HEK293T (cell line): ENCODE measurements at places on chromosomes 1 and 21.

DNA sequence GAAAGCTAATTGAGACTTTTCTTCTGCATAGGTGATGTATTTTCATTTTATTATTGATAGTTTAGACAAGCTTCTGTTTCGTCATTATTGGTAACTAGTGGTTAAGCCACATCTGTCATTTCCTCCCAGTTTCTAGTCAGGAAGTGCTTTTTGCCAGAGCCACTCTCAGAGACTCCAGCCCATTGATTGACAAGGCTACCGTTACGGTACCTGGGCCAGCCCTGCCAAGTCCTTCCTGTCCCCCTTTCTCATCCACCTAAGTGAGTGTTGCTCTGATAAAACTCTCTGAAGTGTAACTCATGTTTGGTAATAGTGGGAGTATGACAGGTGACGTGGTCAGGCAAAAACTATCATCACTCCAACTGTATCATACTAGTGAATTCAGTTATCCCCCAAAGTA is 29.6 kb upstream of the AGL start:
- DNase-seq: no peak

- DNase-seq: no peak
Observed at GRCh38 chr1:9877962-9878361, 32.1 kb downstream of the CTNNBIP1 start.

DNA sequence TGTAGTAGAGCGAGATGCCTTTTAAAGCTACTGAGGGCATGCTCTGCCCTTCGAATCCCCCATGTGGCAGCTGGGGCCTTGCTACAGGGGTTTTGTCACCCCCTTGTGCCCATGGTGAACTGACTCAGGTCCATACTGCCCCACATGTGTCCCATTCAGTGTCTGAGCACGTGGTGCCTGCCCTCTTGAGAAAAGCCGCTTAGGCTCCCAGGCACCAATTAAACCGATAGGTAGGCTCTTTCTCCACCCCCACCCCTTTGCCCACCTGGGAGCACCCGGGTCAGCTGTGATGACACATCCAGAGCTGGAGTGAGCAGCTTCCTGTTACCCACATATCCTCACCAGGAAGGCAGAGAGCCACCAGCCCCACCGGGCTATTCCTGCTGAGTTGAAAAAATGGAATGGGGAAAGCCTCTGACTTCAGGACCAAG is 30.5 kb downstream of the TMCC2 start:
- DNase-seq: no peak

GRCh38 chr1:188128761-188129160 is 1300.0 kb downstream of the PLA2G4A start:
- DNase-seq: no peak

- no peak for DNase-seq
Observed at GRCh38 chr1:154403261-154403943, 1.7 kb upstream of the IL6R start.

- DNase-seq: no peak
Observed at GRCh38 chr1:11535316-11535715, 56.4 kb downstream of the DISP3 start.

DNA sequence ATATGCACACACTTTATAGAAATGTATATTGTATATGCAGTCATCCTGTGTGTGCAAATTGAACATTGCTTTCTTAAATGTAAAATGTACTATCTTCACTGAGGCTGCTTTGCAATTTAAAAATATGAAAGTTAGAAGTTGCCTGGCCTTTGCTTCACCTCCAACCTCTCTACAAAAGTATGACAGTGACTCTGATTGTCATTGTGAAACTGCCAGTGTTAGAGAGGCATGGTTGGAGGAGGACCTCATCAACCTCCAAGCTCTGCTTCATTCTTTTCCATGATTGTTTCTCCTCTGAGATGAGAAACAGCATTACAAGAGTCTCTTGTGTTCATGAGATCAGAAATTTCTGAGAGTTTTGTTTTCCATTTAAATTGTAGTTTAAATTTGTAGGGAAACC is 185.5 kb downstream of the ZC3H11B start:
- DNase-seq: no peak

GRCh38 chr21:38718481-38718880 is 87.2 kb upstream of the ETS2 start:
- DNase-seq: no peak

- DNase-seq: no peak
Observed at GRCh38 chr1:110434946-110435345, 16.0 kb upstream of the PROK1 start.

DNA sequence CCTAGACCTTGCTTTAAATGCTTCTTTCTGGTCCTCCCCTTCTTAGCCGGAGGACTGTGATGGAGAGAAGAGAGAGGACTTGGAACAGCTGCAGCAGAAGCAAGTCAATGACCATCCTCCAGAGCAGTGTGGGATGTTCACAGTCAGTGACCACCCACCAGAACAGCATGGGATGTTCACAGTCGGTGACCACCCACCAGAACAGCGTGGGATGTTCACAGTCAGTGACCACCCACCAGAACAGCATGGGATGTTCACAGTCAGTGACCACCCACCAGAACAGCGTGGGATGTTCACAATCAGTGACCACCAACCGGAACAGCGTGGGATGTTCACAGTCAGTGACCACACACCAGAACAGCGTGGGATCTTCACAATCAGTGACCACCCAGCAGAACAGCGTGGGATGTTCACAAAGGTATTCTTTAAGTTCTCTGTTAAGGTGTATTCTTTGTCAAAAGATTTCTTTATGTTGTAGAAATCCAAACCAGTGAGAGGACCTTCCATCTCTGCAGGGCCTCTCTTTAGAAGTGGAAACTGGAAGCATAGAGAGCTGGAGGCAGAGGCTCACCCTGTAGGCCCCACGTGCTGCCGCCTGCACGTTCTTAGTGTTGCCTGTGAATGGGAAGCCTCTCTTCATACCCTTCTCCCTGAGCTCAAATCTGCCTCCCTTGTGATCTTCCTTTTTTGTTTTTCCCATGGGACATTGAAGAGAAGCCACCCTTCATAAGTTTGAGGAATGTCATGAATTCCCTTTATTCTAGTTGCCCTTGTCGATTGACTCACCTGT is 10.6 kb downstream of the PCNT start:
- DNase-seq: no peak

- DNase-seq: peak; percentile 86
Observed at GRCh38 chr1:83999316-83999819, 436 bp upstream of the TTLL7 start.

- peak; percentile 86 for DNase-seq
Observed at GRCh38 chr1:156838972-156839371, 19.9 kb downstream of the INSRR start.

GRCh38 chr21:17780539-17780938 is 38.6 kb downstream of the C21orf91 start:
- DNase-seq: no peak

- DNase-seq: no peak
Observed at GRCh38 chr1:64845831-64846425, 101.1 kb downstream of the RAVER2 start.

DNA sequence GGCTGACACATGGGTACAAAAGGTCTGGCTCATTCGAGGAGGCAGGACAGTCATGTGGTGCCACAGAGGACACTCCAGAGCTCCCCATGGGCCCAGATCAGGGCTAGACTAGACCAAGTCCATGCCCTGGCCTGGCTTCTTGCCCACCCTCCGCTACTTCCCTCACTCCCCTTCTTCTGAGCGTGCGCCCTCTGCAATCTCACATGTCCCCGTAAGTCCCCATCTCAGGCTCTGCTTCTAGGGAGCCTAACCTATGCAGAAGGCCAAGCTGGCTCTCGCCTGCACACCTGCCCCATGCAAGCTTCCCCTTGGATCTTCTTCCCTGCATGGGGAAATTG is 553.6 kb downstream of the PTPRU start:
- DNase-seq: peak; percentile 3

DNA sequence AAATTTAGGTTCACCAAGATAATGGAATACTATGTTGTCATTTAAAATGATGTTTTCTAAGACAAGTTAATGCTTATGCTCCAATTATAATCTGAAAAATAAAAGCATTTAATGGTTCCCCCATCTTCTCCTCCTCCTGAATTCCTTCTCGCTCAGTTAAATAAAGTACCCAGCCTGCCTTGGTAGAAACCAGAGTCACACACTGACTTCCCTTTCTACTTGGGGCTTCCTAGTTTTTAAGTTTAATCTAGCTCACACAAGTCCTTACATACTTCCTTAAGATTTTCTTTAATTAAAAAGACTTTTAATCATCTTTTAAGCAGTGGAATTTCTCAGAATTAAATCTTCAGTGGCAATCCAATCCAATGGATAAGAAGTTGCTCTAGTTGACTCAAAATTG is 32.9 kb downstream of the CD58 start:
- DNase-seq: no peak

- DNase-seq: no peak
Observed at GRCh38 chr1:239367196-239367810, 19.1 kb upstream of the CHRM3 start.

DNA sequence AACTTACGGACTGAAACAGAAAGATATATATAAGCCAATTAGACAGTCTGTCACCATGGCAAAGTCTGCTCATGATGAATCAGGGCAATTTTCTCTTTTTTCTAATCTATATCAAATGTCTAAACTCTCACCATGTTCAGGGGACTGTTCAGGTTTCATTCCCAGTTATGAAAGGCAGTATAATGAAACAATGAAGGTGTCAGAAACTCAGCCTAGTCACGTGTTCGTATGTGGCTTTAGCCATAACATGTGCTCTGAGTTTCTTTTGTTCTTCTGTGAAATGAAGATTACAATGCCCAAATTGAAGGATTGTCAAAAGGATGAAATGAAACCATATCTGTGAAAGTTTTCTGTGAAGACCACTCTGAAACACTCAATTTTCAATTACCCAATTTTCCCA is 392.9 kb downstream of the DSCAM start:
- no peak for DNase-seq

DNA sequence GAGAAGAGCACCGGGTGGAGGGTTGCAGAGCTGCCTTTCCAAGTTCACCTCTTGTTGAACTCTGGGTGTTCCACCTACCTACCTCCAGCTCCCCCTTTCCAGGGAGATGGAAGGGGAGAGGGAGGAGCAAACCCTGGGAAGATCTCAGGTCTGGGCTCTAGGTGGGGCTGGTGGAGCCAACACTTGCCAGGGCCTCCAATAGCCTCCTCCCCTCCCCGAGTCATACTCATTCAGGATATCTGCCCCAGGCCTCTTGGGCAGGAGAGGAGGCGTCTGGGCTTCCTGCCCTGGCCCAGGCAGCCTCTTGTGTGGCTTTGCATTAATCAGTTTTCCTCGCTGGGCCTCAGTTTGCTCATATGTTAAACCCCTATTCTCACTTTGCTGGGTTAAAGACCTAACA is 13.4 kb downstream of the RAP1GAP start:
- peak; percentile 44 for DNase-seq

DNA sequence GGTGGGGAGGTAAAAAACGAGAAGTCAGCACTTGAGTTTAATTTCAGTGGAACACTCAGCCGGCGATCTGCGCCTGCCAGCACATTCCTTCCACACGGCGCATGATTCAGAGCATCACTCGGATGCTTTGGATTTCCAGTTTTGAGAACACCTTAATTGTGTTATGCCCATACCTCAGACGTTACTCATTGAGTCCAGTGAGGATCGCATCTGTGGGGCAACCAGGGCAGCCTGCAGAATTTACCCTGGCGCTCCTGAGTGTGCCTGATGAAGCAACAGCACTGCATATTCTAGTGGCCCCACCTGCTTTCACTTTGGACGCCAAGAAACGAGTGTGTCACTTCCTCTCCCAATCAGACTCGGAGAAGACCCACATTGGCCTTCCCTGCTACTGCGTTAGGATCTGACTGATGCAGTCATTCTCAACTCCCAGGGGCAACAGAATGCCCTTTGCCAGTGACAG is 19.9 kb downstream of the FAM89A start:
- no peak for DNase-seq

GRCh38 chr1:88595355-88596002 is 88.6 kb upstream of the PKN2 start:
- DNase-seq: peak; percentile 40

DNA sequence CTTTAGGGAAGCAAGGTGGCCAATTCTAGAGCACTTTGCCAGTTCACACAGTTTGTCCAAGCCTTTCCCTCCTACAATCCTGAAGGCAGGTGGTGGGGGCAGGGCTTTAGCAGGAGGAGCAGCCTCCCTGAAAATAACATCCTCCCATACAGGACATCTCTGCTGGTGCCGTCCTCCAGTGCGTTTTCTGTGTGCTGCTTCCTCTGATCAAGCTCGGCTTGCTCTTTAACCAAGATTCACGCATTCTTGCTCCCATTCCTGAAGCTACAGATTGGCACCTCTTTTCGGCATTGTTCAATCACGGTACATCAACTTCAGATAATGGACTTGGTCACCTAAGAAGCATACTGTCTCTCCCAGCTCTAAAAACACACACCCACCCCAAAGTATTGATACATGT is 7.5 kb upstream of the DPT start:
- no peak for DNase-seq

DNA sequence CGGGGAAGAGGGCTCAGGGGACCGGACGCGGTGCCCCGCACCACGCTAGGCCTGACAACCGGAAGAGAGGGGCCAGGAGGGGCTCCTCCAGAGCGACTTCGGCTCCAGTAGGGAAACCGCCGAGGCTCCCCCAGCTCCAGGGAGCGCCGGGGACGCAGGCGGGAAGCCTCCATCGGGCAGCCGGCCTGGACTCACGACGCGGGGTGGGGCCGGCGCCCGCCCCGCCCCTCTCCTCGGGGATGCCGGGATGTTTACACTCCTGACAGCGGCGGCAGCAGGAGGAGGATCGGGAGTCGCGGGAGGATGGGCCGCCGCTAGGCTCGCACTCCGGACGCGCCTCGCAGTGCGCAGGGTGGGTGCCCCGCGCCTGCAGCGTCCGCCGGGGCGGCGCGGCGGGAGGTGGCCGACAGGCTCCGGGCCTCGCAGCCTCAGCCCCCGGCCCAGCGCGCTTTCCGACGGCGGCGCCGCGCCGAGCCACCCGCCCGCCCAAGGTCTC is at the start of gene NEK7:
NEK7 (plus strand) TSS at position 254 of the 496 bp plus-strand sequence. CDS start 75,583 bp downstream, outside the sequence.
- peak; percentile 82 for DNase-seq

DNA sequence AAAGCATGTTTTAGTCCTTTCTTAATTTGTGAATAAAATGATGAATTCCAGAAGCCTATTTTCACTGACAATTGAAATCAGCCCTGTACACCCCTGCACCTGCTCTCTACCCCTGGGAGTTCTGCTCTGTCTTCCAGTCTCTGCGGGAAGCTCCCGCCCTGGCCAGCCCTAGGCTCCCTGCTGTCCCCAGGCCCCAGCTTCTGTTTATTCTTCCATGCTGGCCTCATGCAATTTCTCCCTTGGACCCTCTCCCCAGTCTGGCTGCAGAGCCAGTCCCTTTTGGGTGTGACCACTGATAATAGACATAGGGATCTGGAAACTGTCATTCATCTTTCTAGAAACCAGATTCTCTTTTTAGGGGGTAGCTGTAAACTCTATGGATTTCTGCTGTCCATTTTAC is 258.6 kb downstream of the GRIK3 start:
- no peak for DNase-seq
